ENCODE measurements at places on chromosomes 16 and 17. TPM values are rescaled to one million over a fixed set of nuclear protein-coding genes. Genes with fewer than 3 reads are reported as not detected.

DNA sequence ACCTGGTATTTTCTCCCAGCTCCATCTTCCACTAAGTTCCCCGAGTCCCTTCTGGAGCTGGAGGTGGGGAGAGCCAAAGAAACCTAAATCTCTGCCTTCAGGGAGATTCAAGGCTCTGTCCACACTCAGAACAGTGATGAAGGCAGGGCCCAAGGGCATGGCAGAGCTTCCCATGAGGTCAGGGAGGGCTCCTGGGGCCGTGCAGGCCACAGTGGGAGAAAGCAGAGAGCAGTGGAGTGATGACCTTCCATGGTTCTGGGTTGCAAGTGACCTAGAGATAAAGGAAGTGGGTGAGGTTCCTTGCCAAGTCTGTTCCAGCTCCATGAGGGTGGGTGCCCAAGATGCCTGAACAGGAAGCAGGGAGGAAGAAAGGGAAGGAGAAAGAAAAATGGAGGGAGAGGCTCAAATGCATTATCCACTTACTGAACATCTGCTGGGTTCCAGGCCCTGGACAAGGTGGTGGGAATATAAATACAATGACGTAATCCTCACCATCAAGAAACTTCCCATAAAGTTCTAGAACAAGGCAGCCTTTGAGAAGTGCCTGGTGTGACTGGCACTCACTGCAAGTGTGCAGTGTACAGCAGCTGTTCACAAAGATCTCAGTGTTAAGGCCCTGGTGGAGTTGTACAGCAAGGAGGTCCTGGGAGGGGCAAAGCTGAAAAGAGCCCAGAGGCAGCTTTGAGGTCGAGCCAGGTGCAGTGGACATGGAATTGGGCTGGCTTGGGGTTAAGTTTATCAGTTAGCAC lies 13.3 kb downstream of the TBKBP1 start:
- DNase-seq: no peak

- DNase-seq: no peak
Measured at GRCh38 chr16:3876695-3877094, 3.8 kb downstream of the CREBBP start.

DNA sequence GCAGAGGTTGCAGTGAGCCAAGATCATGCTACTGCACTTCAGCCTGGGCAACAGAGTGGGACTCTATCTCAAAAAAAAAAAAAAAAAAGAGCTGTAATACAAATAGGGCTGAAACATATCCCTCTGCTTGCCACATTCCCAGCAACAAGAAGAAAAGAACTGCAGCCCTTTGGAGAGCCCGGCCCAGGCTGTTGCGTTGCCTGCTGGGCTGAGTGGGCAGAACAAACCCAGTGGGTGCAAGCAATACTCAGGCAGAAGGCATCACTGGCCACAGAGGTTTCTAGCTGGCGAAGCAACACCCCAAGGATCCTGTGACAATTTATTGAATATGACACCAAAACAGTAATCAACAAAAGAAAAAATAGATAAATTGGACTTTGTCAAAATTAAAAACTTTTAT lies 44.0 kb downstream of the PIGL start:
- no peak for DNase-seq

DNA sequence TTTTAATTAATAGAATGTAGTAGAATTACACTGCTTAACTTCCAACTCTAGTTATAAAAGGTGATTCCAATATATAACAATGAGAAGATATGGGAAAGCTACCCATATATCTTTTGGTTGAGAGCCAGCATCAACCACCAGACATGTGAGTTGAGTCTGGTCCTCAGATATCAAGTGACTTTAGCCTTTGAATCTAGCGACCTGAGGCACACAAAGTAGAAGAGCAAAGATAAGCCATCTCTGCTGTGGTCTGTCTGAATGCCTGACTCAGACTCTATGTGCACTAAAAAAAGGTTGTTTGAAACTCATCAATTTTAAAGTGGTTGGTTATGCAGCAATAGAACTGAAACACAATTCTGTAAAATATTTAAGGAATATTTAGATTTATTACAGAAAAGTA lies 492.5 kb upstream of the SOX9 start:
- no peak for DNase-seq

The CES3 gene
- total RNA-seq: not detected

The SLC9A5 gene
- total RNA-seq: 0.39 TPM

- DNase-seq: no peak
Measured at GRCh38 chr17:55487695-55488432, 23.4 kb downstream of the SMIM36 start.

The TMEM235 gene
- under 0.01 TPM for total RNA-seq

- no peak for DNase-seq
Measured at GRCh38 chr16:65667011-65667578, 545.2 kb upstream of the CDH11 start.

GRCh38 chr17:77601054-77601979 lies 357.2 kb upstream of the TNRC6C start:
- no peak for DNase-seq

DNA sequence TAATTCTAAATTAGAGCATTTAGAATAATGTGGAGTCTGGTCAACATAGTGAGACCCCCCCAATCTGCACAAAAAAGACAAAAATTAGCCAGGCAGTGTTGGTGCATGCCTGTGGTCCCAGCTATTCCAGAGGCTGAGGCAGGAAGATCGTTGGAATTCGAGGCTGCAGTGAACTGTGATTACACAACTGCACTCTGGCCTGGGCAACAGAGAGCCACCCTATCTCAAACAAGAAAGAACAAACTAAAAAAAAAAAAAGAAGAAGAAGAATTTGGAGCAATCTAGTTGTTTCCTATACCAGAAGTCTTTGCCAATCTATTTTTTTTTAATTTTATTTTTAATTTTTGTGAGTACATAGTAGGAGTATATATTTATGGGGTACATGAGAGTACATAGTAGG lies 6.0 kb downstream of the CETP start:
- DNase-seq: no peak

GRCh38 chr16:89161763-89162713 lies 9.5 kb upstream of the CDH15 start:
- no peak for DNase-seq

The CCL17 gene
- total RNA-seq: not detected

- DNase-seq: no peak
Measured at GRCh38 chr17:66152756-66153155, 39.2 kb downstream of the CEP112 start.

DNA sequence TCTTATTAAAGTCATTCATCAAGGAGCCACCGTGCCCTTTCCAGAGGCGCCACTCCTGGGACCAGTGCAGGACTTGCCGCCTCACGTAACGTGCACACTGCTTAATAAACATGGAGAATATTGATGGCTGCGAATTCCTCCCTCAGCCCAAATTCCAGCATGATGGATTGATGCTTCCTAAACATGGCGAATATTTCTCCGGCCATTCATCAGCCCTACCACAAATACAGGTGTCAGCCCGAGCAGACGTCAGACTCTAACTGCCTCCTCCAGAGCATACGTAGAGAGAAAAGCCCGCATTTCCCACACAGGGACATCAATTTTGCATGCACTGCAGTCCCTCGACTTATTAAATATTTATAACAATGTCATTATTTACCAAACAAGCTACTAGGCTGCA lies 97.0 kb downstream of the USP31 start:
- no peak for DNase-seq

Data from dermis microvascular lymphatic vessel endothelial cell (primary cell).